ENCODE measurements at places on chromosomes 12 and 14.

DNA sequence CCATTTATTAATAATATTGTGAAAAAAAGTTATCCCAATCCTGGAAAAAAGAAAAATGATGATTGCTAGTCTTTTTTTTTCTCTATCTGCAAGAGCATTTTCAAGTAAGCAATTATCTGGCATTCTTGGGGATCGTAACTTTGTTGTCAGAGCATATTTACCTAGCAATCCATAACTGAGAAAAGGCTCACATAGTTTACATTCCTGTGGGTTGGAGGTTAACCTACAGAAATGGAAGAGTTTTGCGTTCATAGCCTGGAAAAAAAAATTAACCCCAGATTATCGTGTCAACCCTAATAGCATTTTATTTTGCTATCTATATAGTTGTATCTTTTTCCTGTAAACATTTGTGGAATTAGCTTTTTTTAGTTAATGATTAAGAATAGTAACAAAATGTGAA lies 292.3 kb downstream of the DAD1 start:
- no peak for DNase-seq

GRCh38 chr12:89155826-89156225 lies 196.5 kb downstream of the DUSP6 start:
- no peak for DNase-seq

DNA sequence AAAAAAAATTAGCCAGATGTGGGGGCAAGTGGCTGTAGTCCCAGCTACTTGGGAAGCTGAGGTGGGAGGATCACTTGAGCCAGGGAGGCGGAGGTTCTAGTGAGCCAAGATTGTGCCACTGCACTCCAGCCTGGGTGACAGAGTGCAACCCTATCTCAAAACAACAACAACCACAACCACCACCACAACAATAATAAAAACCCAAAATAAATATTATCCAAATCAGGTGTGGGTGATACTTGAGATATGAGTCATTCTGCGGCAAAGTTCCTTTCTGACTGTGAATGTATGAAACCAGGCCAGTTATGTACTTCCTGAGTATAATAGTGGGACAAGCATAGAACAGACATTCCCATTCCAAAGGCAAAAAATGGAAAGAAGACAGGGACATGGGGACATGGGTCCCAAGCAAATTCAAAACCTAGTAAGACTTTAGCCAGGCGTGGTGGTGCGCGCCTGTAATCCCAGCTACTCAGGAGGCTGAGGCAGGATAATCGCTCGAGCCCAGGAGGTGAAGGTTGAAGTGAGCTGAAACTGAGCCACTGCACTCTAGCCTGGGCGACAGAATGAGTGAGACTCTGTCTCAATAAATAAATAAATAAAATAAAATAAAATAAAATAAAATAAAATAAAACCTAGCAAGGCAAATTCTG lies 9.7 kb upstream of the ERC1 start:
- no peak for DNase-seq

DNA sequence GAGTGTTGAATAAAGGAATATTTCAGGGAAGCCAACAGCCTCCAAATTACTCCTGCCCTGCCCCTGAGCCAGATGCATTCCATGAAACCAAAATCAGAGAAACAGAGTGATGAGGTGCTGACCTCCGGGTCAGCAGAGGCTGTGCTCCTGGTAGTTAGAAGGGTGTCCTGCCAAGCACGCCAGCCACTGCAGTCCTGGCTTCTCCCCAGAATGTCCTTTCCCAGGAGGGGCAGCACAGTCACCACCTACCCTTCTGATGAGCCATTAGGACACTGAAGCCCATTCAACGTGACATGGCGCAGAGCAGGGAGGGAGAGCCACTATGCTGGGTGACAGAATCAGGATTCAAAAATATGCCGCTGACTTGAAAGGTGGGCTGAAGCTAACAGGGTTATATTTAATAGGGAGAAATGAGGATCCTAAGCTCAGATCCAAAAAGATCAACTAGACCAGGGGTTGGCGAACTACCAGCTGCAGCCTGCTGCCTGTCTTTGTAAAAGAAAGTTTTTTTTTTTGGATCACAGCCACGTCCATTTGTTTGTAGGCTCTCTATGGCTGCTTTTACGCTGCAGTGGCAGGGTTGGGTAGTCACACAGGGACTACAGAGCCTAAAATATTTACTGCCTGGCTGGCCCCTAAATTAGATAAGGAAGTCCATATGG lies 34.5 kb upstream of the PLEK2 start:
- peak; percentile 15 for DNase-seq

GRCh38 chr12:44551631-44552030 lies 324.5 kb downstream of the NELL2 start:
- no peak for DNase-seq

DNA sequence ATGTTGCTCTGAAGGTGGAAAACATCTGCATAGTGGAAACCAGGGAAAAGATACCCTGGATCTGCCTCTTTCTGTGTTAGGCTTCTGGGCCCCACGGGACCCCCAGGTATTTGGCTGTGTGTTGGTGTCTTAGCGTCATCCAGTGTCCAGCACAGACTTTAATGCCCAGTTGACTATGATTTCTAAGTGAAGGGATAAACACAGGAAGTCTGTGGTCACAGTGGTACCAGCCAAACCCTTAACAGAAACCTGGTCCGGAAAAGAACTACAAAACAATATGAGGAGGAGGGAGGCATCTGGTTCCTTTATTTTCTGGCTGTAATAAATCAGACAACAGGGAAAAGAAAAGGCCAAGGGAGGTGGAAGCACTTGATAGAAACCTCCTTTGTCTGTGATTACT lies 56.4 kb downstream of the CMKLR1 start:
- DNase-seq: no peak

- DNase-seq: no peak
Measured at GRCh38 chr12:82627799-82628198, 58.9 kb upstream of the TMTC2 start.

DNA sequence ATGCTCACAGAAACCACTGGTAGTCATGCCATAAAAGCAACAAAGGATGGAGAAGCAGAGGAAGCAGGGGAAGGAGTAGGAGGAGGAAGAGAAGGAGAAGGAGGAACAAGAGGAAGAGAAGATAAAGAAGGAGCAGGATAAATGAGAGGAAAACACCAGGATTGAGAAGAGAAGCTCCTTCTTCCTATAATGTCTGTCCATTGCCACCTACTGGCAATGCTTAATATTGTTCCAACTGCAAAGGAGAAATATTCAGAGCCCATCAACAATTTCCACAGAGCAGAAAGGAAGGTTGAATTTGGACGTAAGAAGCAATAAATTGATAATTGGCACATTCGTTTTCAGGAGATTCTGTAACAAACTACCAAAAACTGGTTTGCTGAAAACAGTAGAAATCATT lies 898.4 kb downstream of the SLC16A7 start:
- no peak for DNase-seq

- no peak for DNase-seq
Measured at GRCh38 chr14:54338696-54339317, 58.0 kb upstream of the CDKN3 start.

DNA sequence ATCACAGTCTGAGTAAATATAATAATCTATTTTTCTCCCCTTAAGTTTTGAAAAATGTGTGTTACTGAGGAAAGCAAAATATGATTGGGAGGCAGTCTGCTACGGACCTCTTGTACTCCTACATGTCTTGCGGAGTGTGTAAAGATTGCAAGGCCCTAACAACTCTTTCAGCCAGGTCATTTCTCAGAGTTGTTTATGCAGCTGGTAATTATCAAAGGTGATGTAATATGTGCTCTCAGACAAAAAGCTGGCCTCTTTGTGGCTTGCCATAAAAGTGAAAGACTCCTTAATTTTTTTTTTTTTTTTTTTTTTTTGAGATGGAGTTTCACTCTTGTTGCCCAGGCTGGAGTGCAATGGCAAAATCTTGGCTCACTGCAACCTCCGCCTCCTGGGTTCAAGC lies 40.5 kb upstream of the MON2 start:
- DNase-seq: no peak

GRCh38 chr12:67697967-67698366 lies 49.4 kb downstream of the DYRK2 start:
- no peak for DNase-seq

DNA sequence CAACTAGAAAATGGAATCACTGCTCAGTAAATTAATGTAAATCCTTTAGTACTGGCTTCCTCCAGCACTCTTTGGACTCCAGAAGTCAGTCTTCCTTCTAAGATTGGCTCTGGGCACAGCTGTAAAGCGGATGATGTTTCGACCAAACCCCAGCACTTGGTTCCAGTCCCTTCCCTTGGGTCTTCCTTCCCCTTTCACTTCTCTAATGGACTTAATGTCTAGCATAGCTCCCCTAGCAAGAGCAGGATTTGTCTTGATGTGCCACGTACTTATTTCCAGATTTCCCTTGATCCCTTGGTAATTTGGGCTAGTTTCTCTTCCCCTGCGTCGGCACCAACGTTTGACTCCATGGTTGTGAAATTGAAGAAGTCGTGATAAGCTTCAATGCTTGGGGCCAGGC lies 28.3 kb downstream of the C12orf75 start:
- DNase-seq: no peak

DNA sequence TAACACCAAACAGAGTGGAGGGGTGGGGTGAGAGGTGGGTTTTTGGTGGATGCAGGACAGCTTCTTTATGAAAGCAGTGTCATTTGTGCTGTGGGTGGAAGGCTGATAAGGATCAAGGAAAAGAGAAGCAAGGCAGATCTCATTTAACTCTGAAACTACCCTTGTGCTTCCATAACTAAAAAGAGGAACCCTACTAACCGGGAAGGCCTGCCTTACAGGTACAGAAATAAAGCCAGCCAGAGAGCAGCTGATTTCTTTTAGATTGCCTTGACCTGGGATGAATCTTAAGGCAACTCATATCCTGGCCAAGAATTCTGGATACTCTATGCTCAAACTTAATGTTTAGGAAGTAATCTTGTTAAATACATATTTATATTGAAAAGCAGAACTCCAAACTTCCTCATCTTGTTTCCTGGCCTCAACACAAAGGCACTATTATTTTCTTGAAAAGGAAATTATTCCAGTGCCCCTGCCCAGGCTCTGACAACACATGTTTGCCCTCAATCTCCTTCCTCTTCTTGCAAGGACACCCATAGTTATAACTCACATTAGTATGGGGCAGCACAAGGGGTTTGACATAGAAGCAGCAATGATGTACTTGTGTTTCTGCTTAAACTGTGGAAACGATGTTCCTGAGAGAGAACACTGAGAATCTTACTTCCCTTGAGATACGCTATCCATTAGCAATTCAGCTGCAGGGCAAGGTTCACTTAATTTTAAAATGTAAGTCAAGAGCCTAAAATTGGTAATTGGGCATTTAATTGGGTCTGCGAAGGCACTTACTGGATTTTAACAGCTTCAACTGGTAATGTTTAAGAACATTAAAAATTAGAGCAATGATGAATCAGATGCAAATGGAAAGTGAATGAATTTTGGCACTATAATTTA lies 173.7 kb downstream of the STXBP6 start:
- no peak for DNase-seq

DNA sequence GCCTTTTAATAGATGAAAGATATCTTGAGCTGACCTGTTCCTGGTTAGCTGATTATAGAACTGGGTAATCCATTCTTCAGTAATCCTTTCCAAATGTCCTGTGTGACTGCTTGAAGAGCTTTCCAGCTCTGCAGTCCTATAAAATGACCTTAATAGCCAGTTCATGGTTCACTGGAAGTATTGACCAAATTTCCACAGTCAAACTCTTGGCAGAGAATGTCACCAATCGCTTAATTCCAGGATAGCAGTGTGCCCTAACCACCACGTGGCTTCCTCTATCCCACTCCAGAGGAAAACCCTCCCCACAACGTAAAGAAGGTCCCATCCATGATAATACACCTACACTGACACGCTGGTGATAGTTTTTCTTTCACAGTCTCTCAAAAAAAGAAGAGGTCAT lies 17.4 kb downstream of the PRKAB1 start:
- no peak for DNase-seq

DNA sequence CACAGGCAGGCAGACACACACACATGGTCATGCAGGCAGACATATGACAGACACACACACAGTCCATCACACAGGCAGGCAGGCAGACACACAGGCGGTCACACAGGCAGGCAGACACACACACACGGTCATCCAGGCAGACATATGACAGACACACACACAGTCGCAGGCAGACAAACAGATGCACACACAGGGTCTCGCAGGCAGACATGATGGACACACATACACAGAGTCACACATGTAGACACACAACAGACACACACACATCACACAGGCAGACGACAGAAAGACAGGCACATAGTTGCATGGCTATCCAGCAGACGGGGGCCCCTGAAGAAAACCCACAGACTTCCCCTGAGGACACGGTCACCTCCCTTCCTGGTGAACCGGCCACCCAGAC lies 135.4 kb downstream of the NCOR2 start:
- no peak for DNase-seq

GRCh38 chr14:73829526-73830431 lies 21.9 kb upstream of the PTGR2 start:
- no peak for DNase-seq

GRCh38 chr12:82609234-82609914 lies 77.3 kb upstream of the TMTC2 start:
- DNase-seq: no peak

DNA sequence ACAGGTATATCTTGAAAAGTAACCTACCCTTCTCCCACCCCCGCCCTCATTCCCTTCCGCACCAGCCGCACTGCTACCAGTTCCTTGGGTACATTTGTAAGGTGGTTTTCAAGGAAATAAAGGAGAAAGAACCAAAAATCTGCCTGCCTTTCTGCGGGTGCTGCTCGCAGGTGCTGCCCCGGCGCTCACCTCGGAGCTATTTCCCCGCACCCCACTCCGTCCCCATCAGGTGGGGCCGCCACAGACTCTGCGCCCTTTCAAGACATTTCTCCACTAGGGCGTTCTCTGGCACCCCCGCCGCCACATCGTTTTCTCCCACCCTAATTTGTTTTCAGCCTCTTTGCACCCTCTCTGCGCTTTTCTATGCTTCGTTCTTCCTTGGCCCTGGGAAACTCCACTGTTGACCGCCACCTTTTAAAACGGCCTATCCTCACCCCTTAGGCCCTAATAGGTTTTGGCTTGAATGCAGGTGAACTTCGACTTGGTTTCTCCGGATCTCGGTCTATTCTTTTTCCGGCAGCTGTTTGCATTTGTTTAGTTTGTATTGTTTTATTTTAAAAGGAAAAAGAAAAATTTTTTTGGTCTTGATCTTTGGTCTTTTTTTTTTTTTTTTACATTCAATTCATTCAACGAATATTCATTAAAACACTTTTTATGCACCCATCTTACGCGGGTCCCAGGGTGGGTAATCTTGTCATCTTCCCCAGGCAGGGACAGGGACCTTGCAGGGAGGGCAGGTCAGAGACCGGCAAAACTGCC lies 3.0 kb downstream of the VSX2 start:
- DNase-seq: no peak

DNA sequence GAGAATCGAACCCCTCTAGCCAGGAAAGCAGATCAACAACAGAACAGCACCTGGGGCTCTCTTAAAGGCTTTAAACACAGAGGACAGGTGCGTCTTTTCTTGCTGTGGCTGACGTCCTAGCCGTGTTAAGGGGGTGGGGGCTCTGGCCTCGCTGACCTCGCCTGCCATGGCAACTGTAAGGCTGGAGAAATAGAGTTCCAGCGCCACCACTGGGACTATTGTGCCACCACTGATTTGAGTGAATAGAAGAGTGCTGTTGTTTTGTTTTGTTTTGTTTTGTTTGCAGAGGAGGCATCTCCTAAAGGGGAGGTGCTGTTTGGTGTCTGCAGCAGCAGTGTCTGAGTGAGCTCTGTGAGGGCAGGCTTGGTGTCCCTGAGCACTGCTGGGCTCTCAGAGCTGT lies 34.2 kb upstream of the PRMT8 start:
- DNase-seq: peak; percentile 86
